ENCODE measurements at places on chromosomes 11 and 22.

GRCh38 chr11:119892311-119892808 lies 163.4 kb upstream of the NECTIN1 start:
- no peak for DNase-seq

DNA sequence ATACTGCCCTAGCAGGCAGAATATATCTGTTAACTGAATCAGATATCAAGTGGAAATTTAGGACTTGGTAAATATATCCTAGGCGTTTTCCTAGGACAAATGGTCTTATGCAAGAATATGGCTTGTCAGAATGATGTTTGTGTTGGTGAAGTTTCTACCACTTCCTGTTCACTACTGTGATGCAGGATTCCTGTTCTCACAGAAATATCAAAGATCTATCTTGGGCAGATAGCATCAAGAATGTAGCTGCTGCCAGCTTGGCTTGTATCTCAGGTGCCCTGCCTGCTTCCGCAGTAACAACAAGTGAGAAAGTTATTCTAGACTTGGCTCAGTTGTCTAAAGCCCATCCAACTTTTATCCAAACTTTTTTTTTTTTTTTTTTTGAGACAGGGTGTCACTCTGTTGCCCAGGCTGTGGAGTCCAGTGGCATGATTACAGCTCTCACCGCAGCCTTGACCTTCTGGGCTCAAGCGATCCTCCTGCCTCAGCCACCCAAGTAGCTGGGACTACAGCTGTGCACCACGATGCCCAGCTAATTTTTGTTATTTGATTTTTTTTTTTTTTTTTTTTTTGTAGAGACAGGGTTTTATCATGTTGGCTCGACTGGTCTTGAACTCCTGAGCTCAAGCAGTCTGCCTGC lies 61.3 kb downstream of the PPME1 start:
- DNase-seq: no peak

GRCh38 chr22:23749841-23750301 lies 1.0 kb downstream of the ZNF70 start:
- no peak for DNase-seq

DNA sequence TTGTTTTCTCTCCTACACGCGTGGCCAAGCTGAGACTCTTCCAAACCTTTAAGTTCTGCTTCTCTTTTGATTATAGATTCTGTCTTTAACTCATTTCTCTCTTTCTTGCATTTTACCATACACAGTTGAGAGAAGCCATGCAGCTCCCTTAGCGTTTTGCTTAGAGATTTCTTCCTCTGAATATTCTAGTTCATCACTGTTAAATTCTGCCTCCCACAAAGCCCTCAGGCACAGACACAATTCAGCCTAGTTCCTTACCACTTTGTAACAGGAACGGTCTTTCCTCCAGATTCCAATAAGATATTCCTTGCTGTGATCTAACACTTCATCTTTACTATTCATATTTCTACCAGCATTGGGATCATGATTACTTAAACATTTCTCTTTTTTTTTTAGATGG lies 24.7 kb upstream of the CD81 start:
- DNase-seq: no peak

DNA sequence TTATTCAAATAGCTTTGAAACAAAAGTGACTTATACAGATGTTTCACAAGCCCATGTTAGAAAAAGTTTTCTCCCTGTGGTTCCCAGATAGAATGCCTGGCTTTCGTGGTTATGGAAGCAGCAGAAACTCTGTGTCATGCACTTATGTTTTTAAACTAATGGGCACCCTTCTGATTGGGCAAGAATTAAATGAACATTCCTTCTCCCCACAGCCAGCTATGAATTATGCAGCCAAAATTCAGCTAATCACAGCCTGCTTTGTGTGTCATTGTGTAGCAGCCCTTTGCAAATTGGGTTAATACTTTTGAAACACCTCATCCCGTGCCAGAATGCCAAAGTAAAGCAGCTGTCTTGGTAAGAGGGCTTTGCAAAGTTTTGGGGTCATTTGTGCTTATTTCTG lies 46.9 kb downstream of the PANX1 start:
- peak; percentile 71 for DNase-seq

DNA sequence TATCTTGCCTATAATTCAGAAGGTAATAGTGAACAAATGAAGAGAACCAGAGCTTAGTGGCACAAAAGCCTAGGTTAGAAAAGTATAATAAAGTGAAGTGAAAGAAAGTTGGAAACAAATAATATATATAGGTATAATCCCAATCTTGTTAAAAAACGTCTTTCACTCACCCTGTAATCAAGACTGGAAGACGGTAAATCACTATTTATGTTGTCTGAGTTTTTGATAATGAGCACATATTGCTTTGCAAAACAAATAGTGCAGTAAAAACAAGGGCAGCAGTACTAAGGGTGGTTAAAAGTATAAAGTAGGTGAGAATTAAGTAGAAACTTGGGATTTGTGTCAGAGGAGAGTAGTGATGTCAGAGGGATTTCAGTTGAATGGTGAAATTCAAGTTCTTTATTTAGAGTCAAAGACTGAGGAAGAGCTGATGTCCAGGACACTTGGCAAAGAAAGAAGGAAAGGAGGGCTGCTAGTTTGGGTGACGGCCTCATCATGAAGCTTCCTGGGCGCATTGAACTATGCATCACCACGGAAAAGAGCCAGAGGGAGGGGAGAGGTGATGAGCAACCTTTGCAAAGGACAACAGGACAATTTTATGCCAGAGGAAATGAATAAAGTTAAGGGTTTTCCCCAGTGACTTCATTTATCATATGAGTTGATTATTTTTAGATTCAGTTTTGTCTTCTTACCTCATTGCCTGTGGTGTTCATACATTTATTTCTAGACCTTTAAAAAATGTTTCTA lies 11.4 kb downstream of the NCAM1 start:
- peak; percentile 45 for DNase-seq

- no peak for DNase-seq
Measured at GRCh38 chr22:25403284-25403810, 161.1 kb upstream of the GRK3 start.

GRCh38 chr11:13009476-13009920 lies 382 bp downstream of the RASSF10 start:
- DNase-seq: no peak

- DNase-seq: peak; percentile 30
Measured at GRCh38 chr11:103358251-103358650, 249.0 kb downstream of the DYNC2H1 start.

DNA sequence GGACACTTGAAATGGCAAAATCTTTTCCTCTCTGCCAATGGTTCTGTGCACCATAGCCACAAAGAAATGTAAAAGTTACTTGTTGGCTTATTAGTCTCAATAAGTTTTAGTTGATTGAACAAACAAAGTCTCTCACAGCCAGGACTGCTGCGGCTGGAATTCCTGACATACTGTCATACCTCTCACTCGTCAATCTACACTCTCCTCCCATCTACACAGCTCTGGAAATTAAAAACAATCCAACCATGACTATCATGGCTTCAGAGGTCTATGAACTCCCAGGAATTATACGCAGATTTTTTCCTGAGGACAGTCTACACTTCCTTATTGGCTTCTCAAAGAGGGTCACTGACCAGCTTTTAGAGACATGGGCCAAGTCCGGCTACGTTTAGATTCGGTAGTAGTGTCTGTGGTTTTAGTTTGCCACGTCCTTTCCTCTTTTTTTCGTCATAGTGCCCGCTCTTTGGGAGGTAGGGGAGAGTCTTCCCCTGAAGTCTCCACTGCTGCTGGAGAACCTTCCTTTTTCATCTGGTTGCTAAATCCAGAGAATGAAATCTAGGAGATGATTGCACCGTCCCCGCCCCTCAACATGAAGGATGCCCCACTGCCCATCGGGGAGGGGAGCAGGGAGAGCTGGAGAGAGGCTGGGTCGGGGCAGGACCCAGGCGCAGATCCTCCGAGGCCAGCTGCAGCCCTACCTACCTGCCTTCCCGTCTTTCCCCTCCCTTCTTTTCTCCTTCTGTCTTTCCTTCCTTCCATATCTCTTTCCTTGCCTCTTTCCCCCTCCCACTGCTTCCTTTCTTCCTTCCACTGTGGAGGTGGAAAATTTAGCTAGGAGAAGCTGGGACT lies 1.0 kb upstream of the PLEKHB1 start:
- DNase-seq: peak; percentile 25

DNA sequence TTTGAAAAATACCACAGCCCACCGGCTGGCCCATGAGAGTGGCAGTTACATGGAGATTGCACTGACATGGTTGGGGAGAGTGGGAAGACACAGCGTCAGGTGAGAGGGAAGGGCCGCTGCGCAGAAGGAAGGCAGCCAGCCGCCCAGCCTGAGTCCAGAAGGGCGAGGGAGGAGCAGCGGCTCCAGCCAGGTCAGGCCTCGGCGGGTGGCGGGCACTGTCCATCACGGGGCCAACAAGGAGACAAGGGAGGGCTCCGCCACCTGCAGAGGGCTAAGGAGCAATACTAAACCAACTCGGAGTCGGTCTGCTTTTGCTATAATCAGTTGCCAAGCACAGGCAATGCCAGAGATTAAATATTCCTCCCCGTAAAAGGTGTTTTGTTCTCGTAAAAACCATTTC lies 384.5 kb downstream of the TBC1D22A start:
- no peak for DNase-seq

- peak; percentile 26 for DNase-seq
Measured at GRCh38 chr11:72609045-72609444, 65.2 kb downstream of the PDE2A start.

GRCh38 chr11:114912826-114913225 lies 234.5 kb downstream of the NXPE2 start:
- DNase-seq: no peak

- peak; percentile 30 for DNase-seq
Measured at GRCh38 chr11:2975594-2975993, 16.5 kb downstream of the NAP1L4 start.

DNA sequence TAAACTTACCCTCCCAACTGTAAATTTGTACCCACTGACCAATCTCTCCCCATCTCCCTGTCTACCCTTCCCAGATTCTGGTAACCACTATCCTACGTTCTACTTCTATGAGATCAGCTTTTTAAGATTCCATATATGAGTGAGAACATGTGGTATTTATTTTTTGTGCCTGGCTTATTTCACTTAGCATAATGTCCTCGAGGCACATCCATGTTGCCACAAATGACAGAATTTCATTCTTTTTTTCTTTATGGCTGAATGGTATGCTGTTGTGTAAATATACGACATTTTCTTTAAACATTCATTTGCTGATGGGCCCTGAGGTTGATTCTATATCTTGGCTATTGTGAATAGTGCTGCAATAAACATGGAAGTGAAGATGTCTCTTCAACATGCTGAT lies 74.7 kb upstream of the RRM1 start:
- DNase-seq: no peak

DNA sequence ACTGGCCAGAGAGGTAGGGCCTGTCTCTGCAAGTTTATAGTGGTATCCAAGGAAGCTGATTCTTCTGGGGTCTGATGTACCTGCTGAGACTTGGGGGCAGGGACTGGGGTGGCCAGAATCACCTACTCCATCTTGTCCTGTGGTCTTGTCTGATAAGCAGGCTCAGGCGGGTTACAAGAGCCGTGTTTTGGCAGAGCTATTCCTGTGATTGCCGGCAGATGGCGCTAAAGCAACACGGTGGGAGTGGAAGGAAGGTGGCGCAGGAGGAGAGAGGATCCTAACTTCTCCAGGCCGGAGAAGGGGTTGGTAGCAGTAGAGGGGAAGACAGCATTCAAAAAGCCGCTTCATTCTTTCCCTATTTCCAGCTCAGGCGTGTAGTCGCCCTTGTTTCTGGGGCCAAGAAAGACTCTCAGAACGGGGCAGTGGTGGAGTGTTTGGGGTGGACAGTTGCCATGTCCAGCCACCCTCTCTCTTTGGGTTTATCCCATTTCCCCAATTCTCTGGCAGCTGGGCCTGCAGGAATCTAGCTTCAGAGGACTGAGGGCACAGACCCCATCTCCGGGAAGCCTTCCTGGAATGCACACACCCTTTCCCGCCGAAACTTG lies 15.1 kb downstream of the CHRM1 start:
- DNase-seq: peak; percentile 79

DNA sequence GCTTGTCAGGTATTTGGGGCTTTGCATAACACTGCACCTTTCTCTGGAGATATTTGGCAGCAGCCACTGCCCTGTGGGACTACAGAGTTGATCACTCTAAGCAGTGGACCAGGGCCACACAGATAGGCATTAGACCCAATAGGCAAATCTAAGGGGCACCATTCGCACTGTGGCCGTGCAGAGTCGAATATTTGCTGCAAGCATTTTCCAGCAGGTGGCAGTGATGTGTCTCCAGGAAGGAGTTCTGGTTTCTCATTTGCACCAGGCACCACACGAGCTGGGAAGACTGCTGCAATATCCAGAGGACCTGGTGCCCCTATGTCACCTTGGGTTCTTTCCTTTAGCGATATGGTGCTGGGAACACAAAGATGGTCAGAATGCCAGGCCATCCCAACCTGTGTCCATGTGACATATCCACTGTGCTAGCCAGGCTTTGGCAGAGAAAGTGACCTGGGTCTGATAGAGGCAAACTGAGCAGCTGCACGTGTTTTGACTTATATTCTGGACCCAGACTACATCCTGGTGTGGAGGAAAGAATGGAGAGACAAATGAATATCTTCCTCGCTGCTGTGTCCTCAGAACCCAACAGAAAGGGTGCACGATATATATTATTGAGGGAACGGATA lies 318.7 kb downstream of the BUD13 start:
- DNase-seq: peak; percentile 55

- DNase-seq: no peak
Measured at GRCh38 chr11:27011560-27012233, 17.8 kb downstream of the FIBIN start.

DNA sequence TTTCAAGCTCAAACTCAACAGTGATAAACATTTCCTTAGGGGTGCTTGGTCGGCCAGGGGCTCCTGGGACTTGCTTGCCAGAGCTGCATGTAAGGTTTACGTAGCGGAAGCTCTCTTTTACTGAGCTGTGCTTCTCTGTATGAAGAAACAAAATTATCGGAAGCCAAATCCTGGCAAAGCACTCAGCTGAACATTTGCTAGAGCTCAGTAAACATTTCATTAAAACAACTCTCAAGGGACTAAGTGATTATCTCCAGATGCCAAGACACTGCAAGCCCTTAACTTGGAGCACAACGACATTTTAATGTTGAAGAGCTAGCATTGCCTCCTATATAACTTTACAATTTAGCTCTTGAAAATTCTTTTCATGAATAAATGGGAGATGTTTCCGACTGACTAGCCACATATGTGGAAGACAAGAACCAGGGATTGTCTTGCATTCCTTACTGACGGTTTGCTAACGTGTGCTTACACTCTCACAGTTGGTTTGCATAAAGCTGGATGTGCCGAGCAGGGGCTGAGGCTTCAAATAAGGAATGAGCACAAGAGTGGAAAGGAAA lies 43.4 kb downstream of the SCUBE2 start:
- DNase-seq: no peak

DNA sequence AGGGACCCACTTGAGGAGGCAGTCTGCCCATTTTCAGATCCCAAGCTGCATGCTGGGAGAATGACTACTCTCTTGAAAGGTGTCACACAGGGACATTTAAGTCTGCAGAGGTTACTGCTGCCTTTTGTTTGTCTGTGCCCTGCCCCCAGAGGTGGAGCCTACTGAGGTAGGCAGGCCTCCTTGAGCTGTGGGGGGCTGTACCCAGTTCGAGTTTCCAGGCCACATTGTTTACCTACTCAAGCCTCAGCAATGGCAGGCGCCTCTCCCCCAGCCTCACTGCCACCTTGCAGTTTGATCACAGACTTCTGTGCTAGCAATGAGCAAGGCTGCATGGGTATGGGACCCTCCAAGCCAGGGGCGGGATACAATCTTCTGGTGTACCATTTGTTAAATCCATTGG lies 126.0 kb downstream of the OR4A5 start:
- no peak for DNase-seq

- no peak for DNase-seq
Measured at GRCh38 chr11:122743097-122743741, 87.7 kb downstream of the UBASH3B start.

Data from kidney tubule cell (primary cell).